ENCODE measurements at places on chromosomes 12 and 14.

DNA sequence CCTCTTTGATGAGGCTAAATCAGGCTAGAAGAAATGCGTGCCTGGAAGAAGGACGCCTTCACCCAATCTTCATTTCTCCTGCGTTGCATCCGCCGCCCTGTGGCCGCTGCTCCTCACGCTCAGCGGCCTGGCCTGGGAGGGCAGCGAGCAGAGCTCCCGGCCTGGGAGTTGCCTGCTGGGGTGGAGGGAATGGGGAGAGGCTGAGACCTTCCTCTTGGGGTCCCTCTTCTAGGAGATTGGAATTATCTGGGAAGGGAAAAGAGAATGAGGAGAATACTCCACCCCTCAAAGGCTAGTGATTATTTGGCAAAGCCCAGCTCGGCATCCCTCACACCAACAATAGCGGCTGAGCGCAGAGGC is 2.4 kb upstream of the HOXC12 start:
- no peak for DNase-seq

- DNase-seq = no peak
Measured at GRCh38 chr12:81644503-81644902, 114.6 kb downstream of the PPFIA2 start.

DNA sequence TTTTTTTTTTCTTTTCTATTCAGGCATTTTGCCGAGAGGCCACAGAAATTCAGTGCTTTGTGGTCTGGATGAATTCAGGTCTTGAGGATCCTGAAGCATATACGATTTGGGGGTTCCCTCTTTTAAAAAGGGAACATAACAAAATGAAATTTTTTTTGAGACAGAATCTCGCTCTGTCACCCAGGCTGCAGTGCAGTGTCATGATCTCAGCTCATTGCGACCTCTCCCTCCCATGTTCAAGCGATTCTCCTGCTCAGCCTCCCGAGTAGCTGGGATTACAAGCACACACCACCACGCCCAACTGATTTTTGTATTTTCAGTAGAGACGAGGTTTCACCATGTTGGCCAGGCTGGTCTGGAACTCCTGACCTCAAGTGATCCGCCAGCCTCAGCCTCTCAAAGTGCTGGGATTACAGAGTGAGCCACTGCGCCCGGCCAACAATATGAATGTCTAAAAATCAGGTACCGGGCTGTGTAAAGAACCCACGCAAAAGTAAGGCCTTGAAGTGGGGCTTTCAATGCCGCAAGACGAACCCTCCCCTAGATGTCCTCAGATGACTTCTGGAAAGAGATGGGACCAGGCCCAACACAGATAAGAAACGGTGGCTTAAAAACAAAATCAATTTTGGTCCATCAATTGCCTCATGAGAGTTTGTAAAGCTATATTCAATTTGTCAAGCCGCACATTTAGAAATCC is 30.0 kb downstream of the TESC start:
- no peak for DNase-seq

- no peak for DNase-seq
Measured at GRCh38 chr12:92810370-92810769, 107.6 kb downstream of the PLEKHG7 start.

DNA sequence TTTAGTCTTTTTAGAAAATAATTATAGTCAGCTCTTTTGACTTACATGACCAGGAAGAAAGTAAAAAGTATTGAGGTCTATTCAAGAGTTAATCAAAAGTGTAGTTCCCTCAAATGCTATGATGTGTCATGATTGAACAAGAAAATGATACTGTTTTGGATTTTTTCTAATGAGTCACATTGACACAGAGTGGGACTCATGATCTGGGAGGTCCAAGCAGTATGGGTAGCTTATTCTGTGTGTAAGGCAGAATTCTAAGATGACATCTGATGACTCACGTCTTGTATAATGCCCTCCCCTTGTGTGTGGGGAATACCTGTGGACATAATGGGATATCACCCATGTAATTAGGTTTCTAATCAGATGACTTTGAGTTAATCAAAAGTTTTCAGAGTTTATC is 178.1 kb upstream of the DDHD1 start:
- DNase-seq = no peak

Measured in stimulated activated CD4-positive, alpha-beta T cell treated with anti-CD3 and anti-CD28 coated beads, Interleukin-1b, Interleukin-23, amount 100 ng/mL, for 24 hours (primary cell).